ENCODE measurements at places on chromosomes 6 and 20.

- no peak for DNase-seq
Observed at GRCh38 chr20:61982191-61982950, 83.3 kb downstream of the TAF4 start.

- no peak for DNase-seq
Observed at GRCh38 chr6:152271776-152272464, 365.2 kb downstream of the SYNE1 start.

GRCh38 chr6:57190140-57190539, 18.0 kb downstream of the BAG2 start:
- DNase-seq: peak; percentile 12

GRCh38 chr6:125273965-125274364, 27.8 kb downstream of the HDDC2 start:
- DNase-seq: no peak

Data from Kasumi-1 (cell line).